Left cardiac atrium (tissue), 4 donors: ENCODE measurements at places on chromosomes 7 and 10. TPM values are rescaled to one million over a fixed set of nuclear protein-coding genes. Genes with fewer than 3 reads are reported as not detected.

GRCh38 chr7:64307254-64308015 lies 6.3 kb upstream of the ZNF736 start:
- peak; percentile 94 for DNase-seq

Gene SKIDA1
- total RNA-seq, result 1.9 TPM

GRCh38 chr7:129925416-129926002 lies 27.3 kb downstream of the UBE2H start:
- no peak for DNase-seq

DNA sequence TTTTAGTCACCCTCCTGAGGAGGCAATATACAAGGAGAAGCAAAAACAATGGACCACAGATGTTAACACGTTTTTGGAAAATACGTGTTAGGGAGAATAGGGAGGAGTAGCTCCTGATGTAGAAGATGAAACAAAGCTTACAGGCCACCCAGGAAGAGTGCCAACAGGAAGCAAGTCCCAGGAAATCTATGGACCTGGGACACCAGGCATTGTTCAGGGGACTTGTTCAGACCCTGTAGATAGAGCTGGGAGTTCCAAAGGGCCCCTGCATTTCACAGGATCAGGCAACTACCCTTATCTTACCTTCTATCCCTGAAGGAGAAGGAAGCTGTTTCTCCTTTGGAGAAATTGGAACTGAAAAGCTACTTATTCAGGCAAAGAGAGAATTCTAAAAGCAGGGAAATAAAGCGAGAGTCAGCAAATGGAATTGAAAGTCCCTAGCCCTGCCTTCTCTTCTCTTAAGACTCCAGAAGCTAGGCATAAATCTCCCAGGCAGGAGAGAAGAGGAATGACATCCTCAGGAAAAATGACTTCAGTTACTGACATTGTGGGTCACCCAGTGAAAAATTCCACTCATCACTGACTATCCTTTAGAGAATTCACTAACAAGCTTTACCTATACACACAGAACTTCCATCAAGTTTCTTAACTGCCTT lies 77.7 kb upstream of the FAM3C start:
- DNase-seq, result no peak

DNA sequence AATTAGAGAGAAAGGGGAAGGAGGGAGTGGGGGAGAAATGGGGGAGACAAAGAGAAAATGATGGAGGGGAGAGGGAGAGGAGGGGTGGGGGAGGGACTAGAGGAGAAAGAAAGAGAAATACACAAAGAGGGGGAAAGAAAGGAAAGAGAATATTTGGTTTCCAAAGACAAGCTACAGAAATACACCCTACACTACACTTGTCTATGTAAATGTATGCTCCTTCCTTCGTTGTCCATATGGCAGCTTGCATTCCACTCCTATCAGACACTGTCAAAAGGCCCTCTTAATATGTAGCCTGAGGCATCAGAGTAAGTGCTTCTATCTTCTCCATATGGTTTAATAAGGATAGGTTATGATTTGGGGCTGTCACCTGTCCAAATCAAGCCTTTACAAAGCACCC lies 92.8 kb upstream of the FEZF1 start:
- DNase-seq, result no peak

- DNase-seq, result no peak
Observed at GRCh38 chr7:7972922-7973594, 4.5 kb downstream of the GLCCI1 start.

- no peak for DNase-seq
Observed at GRCh38 chr10:86856156-86856555, 99.7 kb downstream of the BMPR1A start.

GRCh38 chr7:41403291-41403690 lies 299.6 kb downstream of the INHBA start:
- no peak for DNase-seq

DNA sequence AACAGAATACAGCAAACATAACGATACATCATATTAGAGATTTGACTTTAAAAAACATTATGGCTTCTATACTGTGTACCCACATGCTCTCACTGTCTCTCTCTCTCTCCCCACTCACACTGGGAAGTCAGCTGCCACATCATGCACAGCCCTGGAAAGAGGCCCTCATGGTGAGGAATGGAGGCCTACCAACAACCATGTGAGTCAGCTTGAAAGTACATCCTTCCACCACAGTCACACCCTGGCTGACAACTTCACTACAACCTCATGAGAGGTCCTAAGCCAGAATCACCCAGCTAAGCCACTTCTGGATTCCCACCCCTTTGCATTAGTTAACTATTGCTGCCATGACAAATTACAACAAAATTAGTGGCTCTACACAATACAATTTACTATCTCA lies 23.3 kb upstream of the GPR22 start:
- no peak for DNase-seq

Gene SOSTDC1
- 2.8 TPM for total RNA-seq

DNA sequence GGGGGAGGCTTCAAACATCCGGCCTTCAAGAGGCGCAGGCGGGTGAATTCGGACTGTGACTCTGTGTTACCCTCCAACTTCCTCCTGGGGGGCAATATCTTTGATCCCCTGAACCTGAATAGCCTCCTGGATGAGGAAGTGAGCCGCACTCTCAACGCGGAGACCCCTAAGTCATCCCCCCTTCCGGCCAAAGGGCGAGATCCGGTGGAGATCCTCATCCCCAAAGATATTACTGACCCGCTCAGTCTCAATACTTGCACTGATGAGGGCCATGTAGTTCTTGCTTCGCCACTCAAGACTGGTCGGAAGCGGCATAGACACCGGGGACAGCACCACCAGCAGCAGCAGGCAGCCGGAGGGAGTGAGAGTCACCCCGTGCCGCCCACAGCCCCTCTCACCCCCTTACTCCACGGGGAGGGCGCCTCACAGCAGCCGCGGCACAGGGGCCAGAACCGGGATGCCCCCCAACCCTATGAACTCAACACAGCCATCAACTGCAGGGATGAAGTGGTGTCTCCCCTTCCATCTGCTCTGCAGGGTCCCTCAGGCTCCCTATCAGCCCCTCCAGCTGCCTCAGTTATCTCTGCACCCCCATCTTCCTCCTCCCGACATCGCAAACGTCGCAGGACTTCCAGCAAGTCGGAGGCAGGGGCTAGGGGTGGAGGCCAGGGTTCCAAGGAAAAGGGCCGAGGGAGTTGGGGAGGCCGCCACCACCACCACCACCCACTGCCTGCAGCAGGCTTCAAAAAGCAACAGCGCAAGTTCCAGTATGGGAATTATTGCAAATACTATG lies 1.1 kb downstream of the MEPCE start:
- DNase-seq, result peak; percentile 34

Gene KAZALD1
- 7.2 TPM for total RNA-seq

- no peak for DNase-seq
Observed at GRCh38 chr7:129136887-129137642, 7.4 kb upstream of the TSPAN33 start.

- DNase-seq, result no peak
Observed at GRCh38 chr10:86876748-86877147, 80.7 kb downstream of the MMRN2 start.

GRCh38 chr7:155466814-155467733 lies 9.1 kb downstream of the EN2 start:
- no peak for DNase-seq

GRCh38 chr10:64573623-64574325 lies 1052.6 kb downstream of the REEP3 start:
- no peak for DNase-seq

GRCh38 chr7:91421018-91421417 lies 156.8 kb downstream of the FZD1 start:
- no peak for DNase-seq

DNA sequence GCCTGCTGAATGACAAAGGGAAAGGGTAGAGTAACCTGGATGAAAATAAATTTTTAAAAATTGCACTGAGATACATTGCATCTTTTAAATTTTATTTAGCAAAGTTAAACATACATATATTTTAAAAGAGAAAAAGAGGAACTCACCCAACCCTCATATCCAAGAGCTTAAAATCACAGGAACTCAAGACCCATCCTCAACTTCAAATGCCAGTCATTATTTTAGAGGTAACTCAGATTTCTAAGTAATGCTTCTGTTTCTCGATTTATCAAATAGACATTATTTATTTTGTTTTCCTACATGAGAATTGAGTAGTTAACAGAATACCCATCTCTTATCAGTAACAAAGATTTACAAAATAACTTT lies 32.4 kb upstream of the KMT2E start:
- no peak for DNase-seq

DNA sequence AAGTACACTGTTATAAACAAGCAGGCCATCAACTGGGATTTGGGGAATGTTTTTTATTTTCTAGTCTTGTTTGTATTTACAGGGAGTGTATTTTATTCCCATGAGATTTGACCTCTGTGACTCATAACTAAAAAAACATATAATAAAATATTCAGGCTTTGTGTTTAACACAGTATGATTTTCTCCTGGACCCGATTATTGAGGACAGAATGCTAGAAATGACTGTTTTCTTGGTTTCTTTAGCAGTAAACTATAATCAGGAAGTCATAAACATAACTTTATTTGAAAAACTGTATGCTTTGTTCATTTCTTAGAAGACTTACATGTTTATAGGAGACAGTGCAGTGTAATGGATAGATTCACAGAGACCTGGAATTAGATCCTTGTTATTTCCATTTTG lies 2.1 kb downstream of the NHLRC2 start:
- no peak for DNase-seq

DNA sequence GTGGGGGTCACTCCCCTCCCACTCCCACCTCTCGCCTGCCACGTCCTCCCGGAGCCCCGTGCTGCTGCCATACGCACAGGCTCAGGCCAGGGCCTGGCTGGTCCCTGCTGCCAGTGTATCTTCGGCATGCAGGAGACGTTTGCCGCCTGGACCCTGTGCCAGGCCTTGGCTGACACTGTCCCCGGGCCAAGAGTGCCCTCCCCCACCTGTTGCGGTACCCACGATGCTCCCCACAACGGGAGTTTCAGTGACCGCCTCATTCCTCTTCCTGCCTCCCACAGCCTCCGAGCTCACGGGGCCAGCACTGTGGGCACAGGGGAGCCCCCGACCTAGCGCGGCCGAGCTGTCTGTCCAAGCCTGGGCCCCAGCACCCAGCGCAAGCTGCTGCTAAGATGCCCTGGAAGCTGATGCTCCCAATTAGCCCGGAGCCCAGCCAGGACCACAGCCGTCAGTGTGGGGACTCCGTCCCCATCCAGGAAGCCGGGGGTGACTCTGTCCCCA lies 7.4 kb downstream of the TTYH3 start:
- DNase-seq, result no peak

- DNase-seq, result no peak
Observed at GRCh38 chr10:88913788-88914187, 33.7 kb downstream of the STAMBPL1 start.

DNA sequence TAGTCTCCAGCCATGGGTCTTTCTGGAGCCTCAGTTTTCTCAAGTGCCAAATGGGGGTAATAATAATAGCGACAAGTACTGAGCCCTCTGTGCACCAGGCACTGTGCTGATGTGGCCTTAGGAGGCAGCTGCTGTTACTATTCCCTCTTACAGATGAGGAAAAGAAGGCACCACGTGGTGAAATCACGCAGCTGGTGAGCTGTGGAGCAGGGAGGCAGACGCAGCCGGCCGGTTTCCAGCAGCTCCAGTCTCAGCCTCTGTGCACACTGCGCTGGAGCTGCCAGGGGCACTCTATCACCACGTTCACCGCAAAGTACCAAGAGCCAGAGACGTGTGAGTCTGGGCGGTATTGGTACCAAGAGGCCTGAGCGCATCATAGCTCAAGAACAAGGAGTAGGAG lies 9.6 kb downstream of the PYROXD2 start:
- DNase-seq, result no peak

Gene NANOS1
- 5.0 TPM for total RNA-seq

DNA sequence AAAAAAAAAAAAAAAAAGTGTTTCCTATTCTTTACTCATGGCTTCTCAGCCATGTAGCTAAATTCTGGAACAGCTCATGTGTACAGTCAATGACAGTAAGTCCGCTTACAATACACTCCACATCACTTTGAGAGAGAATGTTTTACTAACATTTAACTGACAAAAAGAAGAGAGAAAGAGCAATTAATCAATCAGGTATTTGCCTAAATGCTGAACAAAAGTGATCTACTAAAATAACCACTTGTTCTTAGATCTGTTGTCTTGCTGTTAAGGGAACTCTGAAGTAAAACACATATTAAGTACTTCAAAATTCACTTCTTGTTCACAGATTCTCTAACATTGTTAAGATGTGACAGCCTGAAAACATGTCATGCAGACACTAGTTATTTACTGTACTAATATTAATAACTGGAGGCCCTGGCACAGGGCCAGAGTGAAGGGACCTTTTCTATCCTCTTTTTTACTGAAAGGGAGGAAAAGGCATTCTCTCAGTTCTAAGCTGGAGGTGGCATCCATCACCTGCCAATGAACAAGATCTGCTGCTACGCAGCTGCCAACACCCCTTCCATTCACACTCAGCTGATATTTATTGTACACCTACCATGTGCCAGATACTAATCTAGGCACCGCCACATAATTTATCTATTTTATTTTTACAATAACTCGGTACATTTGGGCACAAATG lies 72.6 kb downstream of the AHR start:
- DNase-seq, result peak; percentile 24

DNA sequence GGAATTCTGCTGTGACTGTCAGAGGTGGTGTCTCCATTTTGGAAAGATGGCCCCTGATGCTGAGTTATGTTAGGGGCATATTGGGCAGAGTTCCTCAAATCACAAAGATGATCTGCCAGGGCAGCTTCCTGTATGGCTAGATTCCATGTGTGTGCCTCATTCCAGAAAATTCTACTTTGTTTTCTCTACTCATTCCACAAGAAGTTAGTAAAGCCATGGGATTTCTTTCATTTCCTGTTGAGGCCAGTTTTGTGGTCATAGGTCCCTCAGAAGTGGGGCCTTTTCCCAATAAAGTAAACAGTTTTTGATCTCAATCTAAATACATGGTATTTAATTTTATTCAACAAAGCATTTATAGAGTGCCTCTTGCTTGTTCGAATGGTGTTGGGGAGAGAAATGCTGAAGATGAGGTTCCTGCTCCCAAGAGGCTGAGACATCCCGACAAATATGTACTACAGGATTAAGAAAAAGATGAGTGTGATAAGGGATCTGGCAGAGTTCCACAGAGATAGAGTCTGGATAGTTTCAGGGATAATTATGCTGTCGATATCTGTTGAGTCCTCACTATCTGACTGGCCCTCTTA lies 33.0 kb downstream of the MINDY4 start:
- no peak for DNase-seq
